ENCODE measurements at places on chromosomes 3 and 15.

GRCh38 chr15:40787991-40788390, 18.2 kb downstream of the C15orf62 start:
- DNase-seq: no peak

DNA sequence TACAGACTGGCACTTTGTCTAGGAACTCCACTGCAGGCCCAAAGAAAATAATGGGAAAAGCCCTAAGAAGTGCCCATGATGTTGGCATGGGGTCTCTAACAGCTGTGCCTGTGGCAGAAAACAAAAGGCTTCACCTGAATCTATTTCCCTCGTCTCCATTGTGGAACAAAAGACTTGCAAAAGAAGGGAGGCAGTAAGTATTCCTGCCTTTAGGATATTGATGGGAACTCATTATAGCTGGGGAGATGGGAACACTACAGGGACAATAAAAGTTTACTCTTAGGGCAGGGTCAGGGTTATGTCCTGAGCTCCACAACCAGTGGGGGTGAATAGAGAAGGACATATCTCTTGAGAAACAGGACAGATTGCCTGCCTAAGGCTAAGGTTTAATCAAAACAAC, 930.6 kb upstream of the EPHA6 start:
- no peak for DNase-seq

- DNase-seq: no peak
Observed at GRCh38 chr3:36475558-36475957, 95.3 kb downstream of the STAC start.

- no peak for DNase-seq
Observed at GRCh38 chr3:33993631-33994030, 195.2 kb downstream of the PDCD6IP start.

DNA sequence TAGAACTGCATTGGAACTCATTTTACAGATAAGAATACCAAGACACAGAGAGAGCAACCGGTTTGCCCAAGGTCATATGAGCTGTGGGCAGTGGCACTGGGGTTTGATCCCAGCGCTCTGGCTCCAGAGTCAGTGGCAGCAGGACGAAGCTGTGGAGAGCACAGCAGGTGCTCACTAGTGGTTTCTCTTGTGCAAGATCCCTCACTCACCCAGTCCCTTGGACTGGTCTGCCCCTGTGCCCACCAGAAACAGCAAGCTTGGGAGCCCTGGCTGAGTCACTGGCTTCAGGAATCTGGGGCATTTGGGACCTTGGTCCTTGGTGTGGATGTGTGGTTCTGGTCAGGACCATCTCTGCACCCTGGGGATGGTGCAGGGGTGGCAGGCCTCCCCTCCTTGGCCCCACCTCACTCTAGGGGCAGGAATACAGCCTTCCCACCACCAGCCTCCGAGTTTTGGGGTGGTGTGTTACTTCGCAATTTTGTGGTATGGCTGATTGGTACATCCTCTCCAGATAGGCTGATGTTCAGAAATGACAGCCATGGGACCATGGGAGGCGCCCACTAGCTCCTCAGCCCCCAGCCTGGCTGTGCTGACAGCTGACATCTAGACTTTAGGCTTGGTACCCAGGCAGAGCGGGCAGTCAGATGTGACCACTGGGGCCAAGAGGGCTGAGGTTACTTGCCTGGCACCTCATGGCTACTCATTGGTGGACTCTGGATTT, 104.6 kb downstream of the LSM3 start:
- DNase-seq: no peak

DNA sequence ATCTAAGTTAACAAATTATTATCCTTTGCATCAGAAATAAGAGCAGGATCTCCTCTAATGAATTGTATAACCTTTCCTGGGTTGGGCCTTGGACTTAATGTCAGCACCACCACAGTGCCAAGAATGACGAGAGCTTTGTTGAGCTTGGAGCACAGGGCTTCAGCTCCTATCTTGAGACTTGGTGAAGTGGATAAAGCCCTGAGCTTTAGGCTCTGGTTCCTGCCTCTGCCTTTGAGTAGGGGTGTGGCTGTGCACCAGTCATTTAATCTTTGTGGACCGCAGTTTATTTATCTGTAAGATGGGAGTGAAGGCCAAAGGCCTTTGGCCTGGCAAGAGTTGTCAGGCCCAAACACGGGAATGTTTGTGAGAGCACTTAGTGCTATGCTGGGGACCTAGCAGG, 162.2 kb downstream of the VGLL4 start:
- DNase-seq: no peak

- no peak for DNase-seq
Observed at GRCh38 chr3:123508178-123508577, 59.3 kb upstream of the ADCY5 start.

DNA sequence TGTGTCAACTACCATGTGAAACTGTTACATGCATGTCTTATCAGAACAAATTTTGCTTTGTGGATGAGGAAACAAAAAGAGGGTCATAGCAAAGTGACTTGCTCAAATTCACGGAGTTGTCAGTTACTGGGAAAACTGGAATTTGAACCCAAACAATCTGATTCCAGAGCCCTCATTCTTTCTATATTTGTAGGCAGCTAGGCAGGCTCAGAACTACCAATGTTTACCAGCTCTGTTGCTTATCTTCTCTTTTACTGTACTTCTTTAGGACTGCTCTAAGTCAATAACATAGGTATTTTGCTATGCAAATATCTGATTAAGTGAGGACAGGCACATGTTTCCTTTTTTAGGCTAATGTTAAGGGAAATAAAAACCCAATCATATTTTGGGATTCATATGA, 450.5 kb downstream of the ZPLD1 start:
- no peak for DNase-seq

DNA sequence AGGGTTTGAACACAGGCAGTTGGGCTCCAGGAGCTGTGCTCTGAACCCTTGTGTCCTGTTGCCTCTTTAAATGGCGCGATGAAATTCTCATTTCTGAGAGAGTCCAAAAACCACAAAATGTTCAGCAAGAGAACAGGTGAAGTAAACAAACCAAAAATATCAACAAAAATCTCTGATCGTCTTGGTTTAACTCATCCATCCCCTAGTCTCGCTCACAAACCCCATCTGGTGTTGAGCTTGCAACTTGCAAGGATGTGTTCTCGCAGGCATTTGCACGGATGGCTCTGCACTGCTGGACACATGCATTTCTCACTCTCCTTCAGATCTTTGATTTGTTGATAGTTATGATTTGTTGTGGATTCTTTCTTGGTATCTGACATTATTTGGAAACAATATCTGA, 31.1 kb downstream of the FAH start:
- DNase-seq: no peak

- DNase-seq: no peak
Observed at GRCh38 chr3:156368189-156368588, 186.7 kb downstream of the SSR3 start.

- DNase-seq: no peak
Observed at GRCh38 chr3:170643831-170644230, 58.0 kb upstream of the SLC7A14 start.

DNA sequence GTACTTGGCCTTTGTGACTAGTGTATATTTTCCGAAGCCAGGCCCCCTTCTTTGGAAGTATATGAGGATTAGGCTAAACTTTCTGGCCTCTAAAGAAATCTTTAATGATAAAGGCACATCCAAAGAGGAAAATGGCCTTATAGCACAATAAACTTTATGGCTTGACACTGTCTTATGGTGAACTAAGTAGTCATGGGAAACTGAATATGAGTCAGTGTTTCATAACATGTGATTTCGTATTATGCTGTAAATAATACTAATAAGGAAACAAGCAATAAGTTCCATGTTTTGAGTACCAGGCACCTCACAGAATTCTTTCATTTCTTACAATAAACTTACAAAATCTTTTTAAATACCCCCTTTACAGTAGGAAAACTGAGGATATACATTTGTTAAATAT, 8.2 kb downstream of the ZPLD1 start:
- DNase-seq: no peak

- no peak for DNase-seq
Observed at GRCh38 chr3:12716605-12717151, 42.4 kb downstream of the TMEM40 start.

DNA sequence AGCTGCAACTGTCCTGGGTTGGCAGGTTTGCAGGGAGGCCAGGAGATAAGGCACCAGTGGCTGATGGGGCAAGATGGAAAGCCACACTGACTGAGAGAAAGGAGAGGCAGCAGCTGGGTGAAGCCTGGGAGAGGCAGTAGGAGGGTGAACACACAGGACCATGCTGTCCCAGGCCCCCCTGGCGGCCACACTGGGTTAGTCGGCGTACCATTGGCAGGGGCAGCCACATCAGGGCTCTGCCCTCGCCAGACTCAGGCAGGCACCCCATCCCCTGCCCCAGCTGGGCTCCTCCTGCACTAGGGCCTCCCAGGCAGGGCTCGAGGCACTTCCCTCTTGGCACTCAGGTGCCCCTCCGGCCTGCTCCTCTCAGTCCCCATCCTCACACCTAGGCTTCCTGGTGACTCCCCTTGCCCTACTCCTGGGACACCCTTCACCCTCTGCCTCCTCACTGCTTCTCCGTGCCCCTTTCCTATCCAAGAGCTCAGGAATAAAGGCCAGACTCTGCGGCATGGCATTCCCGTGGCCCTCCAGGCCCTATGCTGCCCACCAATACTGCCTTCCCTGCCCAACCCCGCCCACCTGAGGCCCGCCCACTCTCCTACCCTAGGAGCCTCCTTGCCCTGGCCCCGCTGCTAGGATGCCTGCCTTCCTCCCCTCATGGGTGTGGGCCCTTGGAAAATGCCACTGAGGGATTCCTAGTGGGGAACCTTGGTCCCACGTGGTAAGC, 28.7 kb upstream of the DUSP7 start:
- no peak for DNase-seq

DNA sequence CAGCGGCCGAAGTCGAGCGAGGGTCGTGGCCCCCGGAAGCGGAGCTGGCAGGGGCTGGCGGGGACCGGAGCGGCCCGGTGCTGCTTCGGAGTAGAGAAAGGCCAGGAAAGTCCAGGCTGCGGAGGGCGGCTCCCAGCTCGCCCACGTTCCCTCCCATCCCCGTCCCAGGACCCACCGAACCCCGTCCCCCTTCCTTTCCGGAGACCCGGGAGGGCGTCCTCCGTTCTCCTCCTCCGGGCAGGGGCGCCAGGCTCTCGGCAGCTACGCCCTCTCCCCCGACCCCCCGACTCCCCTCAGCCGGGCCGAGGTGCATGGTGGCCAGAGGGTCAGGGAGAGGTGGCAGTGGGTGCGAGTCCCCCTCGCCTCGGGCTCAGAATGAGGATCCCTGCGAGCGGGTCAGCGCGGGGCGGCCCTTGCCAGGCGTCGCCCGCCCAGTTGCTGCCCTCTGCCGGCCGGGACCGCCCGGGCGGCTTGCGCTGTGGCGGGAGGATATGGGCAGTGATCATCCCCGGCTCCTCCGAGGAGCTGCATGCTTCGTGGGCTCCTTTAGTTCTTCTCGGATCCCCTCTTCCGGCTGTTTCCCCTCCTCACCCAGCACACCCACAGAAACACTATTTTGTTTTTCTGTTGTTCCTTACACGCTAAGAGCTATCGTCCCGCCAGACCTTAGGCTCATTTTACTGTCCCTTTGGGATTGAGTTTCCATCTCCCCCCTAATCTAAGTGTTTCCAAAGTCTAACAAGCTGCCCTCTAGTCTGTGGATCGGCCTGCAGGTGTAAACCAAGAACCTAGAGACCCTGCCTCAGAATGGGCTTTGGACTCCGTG, 744 bp upstream of the ALDH1A2 start:
- DNase-seq: peak; percentile 20

DNA sequence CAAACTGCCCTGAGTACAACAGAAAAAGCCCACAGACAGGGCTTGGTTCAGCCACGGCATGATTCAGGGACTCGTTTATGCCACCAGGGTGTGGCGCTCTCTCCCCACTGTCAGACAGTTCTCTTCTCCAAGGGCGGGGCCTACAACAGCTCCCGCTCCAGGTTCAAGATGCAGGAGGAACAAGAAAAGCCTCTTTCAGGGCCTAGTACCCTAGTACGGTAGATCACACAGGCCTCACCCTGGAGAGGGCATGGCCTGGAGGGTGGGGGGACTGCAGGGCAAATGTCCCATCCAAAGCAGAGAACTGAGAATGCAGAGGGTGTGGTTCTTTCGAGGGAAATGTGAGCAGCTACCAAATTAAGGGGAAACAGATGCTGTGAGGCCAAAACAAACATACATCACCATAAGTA, 12.0 kb downstream of the MESD start:
- DNase-seq: no peak

- DNase-seq: no peak
Observed at GRCh38 chr15:95995375-95996168, 334.9 kb upstream of the NR2F2 start.

DNA sequence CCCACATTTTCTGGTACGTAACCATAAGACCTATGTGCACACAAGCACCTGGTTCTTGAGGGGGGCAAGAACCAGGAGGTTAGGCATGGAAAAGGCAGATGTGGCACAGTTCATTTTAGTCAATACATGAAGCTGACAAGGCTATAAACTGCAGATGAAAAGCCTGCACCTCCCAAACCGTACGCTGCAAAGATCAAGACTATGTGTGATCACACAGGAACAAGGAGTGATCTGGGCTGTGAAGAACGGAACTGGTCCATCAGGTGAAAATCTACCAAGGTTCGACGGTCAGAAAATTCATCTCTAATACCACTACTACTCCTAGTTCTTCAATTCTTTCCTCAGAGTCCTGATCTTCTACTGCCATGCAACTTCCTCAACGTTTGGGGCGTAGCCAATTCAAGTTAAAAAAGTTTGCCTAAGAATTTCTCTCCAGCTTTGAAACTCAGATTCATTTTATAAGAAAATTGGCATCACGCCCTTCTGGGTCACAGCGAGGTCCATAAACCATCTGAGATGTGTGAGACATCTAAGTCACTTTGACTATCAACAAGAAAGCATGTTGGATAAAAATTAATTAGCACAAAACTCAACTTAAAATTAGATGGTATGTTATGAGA, 41.9 kb downstream of the PLD1 start:
- no peak for DNase-seq

GRCh38 chr15:31317421-31318327, 9.0 kb upstream of the KLF13 start:
- DNase-seq: no peak

GRCh38 chr3:128407247-128407646, 59.4 kb downstream of the DNAJB8 start:
- no peak for DNase-seq

DNA sequence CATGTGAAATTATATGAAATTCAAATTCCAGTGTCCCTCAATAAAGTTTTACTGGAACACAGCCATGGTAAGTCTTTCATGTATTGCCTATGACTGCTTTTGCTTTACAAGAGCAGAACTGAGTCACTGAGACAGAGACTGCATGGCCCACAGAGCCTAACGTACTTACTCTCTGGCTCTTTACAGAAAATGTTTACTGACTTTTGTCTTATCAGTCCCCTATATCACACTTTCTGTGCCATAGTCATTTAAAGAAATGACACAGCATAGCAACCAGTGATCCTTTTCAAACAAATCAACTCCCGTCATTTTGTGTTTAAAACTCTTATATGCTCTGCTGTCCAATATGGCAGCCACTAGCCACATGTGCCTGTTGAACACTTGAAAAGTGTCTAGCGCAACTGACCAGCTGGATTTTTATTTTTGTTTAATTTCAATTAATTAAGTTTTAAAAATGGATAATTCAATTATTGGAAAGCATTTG, 129.7 kb upstream of the CDIN1 start:
- DNase-seq: no peak

- DNase-seq: peak; percentile 13
Observed at GRCh38 chr3:115217678-115218451, 70.8 kb upstream of the ZBTB20 start.

Measured in H54 (cell line).